NCI-H526 (cell line): ENCODE measurements at places on chromosomes 11 and 22.
A peak's percentile ranks its signal among the peaks of the same experiment; 100 is the strongest.

- DNase-seq, result no peak
These were observed 232.0 kb downstream of the SOX6 start for GRCh38 chr11:16124390-16124789.

DNA sequence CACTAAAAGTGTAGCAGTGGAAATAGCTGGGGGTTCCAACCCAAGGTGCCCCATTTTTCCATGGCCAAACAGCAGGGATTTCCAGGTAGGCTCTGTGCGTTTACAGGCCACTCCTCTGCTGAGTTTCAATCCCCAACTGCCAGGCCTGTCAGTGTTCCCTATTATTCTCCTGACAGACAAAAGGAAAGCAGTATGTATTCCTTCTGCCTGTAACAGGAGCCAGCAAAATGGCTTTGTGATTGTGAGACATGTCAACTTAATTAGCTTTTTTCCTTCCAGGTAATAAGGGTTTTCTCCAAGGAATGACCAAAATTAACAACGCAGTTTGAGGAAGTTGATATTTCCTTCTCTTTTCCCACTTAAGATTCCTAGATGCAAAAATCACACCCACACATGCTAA is 277.1 kb upstream of the MPPED2 start:
- DNase-seq, result no peak

- peak; percentile 99 for DNase-seq
These were observed 205.5 kb downstream of the CTTN start for GRCh38 chr11:70603756-70604211.

GRCh38 chr11:64609436-64610047 is 18.5 kb downstream of the SLC22A12 start:
- DNase-seq, result no peak

GRCh38 chr11:75635066-75635862 is 33.6 kb downstream of the MAP6 start:
- DNase-seq, result no peak

DNA sequence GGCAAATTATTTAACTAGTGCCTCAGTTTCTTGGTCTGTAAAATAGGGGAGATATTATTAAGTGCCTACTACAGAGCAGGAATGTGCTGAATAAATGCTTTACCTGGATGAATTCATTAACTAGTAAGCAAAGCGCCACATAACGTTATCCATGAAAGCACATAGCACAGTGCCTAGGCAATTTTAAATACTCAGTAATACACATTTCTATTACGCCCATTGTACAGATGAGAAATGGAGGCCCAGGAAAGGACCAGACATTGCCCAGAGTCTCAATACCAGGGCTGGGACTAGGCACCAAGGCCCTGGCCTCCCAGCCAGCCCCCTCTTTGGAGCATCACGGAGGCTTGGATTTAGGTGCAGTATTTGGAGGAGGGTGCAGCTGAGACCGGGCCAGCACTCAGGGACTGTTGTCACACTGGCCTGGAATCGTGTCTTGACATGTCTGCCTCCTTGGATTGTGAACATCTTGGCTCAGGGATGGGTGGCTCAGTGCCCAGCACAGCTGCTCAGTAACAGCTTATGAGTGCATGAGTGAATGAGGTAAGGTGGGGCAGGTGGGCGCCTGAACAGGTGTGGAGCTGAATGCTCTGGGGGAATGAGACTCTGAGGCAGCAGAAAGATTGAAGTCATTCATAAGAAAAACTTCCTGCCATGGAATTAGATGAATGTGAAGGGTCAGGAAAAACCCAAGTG is 42.1 kb upstream of the TPBGL start:
- no peak for DNase-seq

DNA sequence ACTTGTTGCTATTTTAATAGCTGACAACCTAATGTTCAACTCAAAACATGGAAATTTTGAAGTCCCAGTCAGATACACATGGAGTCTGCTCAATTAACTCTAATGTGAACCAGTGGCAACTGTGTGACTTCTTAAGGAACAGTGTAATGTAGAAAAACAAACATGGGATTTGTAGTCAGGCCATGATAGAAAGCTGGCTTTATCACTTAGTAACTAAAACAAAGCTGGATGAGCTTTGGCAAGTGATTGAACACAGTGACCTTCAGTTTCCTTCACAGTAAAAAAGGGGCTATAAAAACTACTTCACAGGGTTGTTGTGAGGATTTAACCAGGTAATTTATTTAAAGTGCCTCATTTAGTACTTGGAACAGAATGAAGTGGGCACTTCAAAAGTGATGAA is 62.6 kb downstream of the PRCP start:
- DNase-seq, result no peak

- no peak for DNase-seq
These were observed 4.2 kb downstream of the SLC17A6 start for GRCh38 chr11:22342211-22343031.

DNA sequence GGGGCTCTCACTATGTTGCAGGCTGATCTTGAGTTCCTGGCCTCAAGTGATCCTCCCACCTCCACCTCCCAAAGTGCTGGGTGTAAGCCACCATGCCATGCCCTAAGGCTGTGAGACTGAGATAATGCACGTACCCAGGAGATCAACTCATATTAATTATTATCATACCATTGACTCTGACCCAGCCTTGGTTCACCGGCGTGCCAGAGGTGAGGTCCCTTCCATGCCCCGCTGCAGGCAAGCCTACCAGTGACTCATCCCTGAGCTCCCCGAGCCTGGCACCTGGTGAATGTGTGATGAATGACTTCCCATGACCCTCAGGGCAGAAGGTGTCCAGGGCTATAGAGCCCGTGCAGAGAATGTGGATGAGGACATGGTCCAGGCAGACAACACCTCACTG is 12.1 kb downstream of the GAL3ST1 start:
- DNase-seq, result no peak

- no peak for DNase-seq
These were observed 19.4 kb downstream of the CELSR1 start for GRCh38 chr22:46518038-46518437.

DNA sequence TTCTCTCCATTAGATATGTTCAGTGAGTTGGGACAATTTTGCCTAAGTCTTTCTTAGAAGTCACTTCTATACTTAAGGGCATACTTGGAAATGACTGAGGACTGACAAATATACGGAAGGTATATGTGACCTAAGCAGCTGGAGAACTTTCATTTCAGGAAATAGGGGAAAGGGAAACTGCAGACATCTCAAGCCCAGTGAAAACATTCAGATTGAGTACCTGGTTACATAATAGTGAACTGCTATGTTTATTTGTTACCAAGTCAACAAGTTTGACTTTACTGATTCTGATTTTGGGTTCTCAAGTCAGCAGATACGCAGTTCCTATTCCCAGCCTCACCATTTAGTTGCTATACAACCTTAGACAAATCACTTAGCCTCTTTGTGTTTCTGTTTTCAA is 1173.9 kb downstream of the LRRC4C start:
- no peak for DNase-seq

DNA sequence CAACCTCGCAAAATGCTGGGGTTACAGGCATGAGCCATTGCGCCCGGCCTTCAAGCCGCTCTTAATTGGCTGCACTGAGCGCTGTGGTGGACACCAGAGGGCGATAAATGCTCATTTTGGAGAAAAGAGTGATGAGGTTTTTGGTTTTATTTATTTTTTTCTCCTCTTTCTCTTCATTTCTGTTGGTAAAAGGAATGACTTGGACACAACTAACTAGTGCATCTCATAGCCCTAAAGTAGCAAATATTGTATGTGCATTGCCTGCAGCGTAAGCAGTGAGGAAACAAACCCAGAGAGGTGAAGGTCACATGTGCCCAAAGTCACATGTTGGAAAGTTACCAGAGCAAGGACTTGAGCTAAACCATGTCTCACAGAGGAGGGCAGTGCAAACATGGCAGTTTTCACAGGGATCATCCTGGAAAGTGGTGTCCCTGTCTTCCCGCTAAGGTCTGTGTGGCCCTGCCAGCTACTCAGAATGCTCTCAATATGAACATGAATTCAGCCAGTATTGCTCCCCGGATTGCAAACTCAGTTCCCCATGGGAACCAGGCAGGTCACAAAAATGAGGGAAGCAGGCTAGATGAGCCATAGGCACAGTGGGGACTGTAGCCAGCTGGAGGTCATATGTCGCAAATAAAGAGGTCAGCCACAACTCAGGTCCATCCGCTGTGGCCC is 8.6 kb upstream of the CD82 start:
- peak; percentile 57 for DNase-seq
